ENCODE measurements at places on chromosomes 7 and 10.

- no peak for DNase-seq
These were observed 8.5 kb upstream of the CSTF2T start for GRCh38 chr10:51707821-51708424.

- DNase-seq: no peak
These were observed 26.8 kb upstream of the MYO3A start for GRCh38 chr10:25907261-25907660.

- DNase-seq: no peak
These were observed 24.6 kb downstream of the FRMPD2 start for GRCh38 chr10:48249763-48250351.

DNA sequence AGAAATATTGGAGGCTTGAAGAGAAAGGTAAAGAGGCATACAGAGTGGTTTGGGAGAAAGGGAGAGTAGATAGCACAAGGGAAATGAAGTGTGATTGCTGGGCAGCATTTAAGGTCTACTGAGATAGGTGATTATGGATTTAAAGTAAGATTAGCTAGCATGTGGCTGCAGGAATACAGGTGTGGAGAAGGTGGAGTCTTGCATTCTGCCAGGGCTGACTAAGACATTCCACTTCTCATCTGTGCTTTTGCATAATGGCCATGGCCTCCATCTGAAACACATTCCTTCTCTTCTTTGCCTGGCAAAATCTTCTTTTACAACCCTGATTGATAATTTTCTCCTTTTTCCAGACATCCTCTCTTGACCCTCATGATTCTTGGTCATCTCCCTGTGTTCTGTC, 31.6 kb upstream of the PCGF5 start:
- no peak for DNase-seq

- peak; percentile 28 for DNase-seq
These were observed 99.2 kb downstream of the PDGFA start for GRCh38 chr7:420142-421093.

DNA sequence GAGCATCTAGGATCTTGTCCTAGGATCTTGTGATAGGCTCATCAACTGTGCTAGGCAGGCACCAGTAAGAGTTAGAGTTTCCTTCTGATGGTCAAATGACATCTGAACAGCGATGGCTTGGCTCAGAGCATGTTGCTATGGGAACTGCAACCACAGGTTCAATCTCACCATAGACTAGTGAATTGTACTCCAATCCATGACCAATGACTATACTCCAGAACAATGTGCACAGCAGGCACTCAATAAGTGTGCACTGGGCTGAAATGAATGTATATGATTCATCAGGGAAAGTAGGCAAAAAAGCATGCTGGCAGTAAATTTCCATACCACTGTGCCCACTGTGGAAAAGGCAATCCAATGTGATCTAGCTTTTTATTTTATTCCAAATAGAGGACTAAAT, 163.6 kb upstream of the HPS1 start:
- no peak for DNase-seq

DNA sequence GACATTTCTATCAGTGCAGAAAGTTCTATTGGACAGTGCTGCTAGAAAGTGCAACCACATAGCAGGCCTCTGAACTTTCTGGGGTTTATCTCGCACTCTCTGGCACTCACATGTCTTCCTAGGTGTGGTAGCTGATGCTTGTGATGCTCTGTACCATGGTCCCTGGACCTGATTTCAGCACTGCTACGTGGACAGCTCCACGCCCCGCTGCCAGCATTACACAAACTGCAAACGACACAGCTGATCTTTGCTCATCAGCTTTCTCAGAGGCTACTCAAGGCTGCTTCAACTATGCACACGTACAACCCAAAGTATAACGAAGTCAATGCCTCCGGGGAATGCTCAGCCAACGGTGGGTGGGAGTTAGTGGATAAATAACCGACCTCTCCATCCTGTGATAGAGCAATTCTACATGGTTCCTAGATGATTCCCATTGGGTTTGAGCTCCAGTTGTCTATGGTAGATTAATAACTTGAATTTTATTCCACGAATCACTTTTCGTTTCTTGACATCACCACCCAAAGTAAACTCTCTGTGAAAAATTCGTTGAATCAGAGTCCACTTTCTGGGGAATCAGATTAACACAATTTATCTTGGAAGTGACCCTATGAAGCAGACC, 302.5 kb downstream of the ACTR3B start:
- no peak for DNase-seq

- no peak for DNase-seq
These were observed 57.5 kb downstream of the INSIG1 start for GRCh38 chr7:155355176-155355575.

GRCh38 chr10:58266003-58266825, 1.5 kb downstream of the IPMK start:
- DNase-seq: no peak

DNA sequence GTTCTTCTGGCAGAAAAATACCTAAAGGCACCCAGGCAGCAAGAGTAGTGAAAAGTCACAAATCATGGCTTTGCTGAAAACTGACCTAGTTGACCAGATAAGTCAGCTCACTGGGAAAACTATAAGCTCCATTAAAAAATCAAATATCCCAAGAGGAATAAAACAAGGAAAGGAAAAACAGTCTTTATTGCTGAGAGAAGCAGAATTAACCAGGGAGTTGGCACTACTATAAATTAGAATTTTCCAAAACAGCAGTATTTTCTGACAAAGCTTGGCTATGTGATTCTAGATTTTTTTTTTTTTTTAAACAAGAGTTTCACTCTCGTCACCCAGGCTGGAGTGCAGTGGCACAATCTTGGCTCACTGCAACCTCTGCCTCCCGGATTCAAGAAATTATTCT, 12.6 kb downstream of the CCDC172 start:
- no peak for DNase-seq

DNA sequence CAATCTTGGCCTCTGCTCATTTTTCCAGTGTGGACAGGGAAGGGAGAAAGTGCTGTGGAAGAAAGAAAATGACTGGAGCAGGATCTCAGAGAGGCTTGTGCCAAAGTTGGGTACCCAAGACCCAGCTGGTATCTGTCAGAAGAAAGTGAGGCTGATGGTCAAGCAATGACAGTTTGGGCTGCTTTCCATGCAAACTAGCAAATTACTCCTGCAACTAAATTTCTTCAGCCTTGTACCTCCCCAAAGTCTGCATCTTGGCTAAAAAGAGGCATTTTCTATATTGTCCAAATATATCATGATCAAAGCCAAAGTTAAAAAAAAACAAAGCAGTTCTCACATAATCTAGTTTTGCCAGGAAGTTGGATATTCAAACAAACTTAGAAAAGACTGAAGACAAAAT, 208.5 kb upstream of the FRMD4A start:
- no peak for DNase-seq

GRCh38 chr7:45938626-45939302, 17.7 kb upstream of the IGFBP3 start:
- DNase-seq: no peak

- peak; percentile 31 for DNase-seq
These were observed 23.3 kb downstream of the ANTXRL start for GRCh38 chr10:46310143-46310514.

GRCh38 chr10:34670081-34670480, 145.0 kb downstream of the PARD3 start:
- no peak for DNase-seq

GRCh38 chr10:132452216-132452650, 55.2 kb downstream of the PWWP2B start:
- DNase-seq: no peak

GRCh38 chr7:121003986-121004685, 15.6 kb downstream of the CPED1 start:
- DNase-seq: no peak

GRCh38 chr10:82020999-82021398, 146.0 kb downstream of the NRG3 start:
- DNase-seq: no peak

Measured in RWPE2 (cell line).